ENCODE measurements at places on chromosomes 11 and 22.

- no peak for DNase-seq
Observed at GRCh38 chr11:83990160-83990733, 704.1 kb upstream of the CCDC90B start.

DNA sequence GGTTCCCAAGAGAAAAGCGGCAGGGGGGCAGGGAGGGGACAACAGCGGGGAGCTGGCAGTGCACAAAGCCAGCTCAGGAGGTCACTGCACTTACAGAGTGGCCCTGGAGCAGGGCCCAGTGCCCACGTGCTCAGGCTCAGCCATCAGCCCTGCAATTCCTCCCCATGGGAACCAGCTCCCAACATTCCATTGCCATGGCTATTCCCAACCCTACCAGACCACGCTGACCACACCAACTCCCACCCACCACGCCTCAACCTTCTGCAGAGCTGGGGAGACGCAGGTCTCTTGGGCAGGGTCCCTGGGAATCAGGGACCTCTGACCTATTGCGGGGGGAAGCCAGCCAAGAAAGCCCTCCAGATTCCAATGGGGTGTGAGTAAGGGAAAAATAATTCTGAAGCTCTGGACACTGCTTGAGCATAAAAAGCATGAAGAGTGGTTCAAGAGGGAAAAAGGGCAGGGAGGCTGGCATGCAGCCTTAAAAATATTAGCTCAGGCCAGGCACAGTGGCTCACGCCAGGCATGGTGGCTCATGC is 38.3 kb upstream of the TFIP11 start:
- no peak for DNase-seq

- no peak for DNase-seq
Observed at GRCh38 chr22:24976442-24977218, 24.1 kb downstream of the KIAA1671 start.

DNA sequence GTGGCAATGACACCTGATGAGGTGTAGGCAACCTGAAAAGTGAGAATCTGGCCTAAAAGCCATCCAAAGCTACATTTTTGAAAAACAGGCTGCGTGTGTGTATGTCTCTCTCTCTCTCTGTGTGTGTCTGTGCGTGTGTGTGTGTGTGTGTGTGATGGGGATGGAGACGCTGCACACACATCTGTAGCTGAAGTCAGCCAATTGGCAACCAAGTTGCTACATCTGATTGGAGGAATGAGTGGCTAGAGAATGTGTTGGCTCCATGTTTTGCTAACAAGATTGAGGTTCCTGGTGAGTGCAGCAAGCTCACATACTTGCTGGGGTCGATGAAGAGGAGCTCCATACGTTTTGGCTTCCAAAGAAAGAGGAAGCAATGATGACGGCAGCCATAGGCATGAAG is 311.4 kb upstream of the NCAM1 start:
- no peak for DNase-seq

DNA sequence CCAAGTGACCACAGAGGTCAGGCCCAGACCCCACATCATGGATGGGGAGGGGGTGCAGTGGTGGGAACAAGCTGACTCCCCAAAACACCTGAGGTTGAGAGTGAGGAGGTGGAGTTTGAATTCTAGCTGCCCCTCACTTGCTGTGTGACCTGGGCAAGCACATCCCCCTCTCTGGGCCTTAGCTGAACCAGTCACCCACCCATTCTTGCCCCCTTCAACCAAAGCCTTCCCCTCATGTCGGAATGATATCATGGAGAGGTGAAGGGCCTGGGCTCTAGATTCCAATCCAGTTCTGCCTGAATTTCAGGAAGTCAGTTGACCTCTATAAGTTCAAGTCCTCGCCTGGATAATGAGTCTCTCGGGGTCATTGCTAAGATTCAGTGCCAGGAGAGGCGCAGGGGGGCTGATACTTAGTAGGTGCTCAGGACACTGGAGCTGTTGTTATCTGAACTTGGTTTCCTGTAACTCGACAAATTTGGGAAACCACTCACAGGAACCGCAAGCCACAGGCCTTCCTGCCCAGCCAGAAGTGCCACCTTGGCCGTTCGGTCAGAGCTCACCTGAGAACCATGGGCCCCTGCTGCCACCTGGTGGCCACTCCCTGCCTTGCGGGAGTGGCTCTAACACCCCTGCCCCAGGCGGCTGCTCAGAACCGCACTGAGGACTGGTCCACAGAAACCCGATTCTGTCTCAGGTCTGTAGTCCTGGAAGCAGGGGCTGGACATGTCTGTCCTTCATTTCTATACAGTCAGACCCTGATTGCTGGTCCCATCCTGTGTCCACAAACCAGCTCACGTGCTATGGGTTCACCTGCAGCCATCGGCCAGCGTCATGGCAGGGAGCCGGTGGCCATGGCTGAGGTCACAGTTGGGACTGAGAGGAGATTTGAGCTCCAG is 6.9 kb downstream of the CDC42EP1 start:
- DNase-seq, result no peak

- no peak for DNase-seq
Observed at GRCh38 chr11:16611926-16612565, 126.4 kb upstream of the C11orf58 start.

- DNase-seq, result no peak
Observed at GRCh38 chr11:60995798-60996197, 24.3 kb downstream of the CD6 start.

DNA sequence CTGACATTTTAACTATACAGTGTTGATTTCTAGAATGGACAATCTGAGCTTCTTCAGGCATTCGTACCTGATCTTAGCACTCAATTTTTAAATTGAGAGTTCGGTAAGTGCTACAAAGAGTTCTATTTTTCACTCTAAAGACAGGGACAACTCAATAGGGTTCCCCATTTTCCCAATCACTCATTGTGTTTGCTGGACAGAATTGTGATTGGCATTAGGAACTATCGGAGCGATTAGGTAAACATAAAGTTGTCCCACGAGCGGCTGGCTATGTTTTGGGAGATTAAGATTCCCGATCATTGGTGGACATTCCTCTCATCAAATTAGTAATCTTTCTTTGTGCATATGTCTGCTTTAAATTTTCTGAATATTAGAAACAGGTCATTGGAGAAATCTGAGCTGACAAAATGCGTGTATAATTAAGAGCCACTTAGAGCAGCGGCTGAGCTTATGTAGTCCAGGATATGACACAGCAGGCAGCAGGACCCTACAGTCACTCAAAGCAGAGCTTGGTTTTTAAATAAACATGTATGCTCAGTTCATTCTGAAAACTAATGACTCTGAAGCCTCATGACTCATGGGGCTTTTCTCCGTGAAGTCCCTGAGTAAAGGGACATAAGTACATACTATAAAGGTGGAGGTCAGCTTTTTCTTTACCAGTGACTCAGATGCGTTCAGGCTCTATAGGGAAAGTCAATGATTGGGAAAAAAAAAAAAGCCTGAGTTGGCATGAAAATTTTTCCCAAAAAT is 109.4 kb downstream of the GRIA4 start:
- no peak for DNase-seq

GRCh38 chr22:43260331-43261231 is 73.6 kb upstream of the TTLL12 start:
- DNase-seq, result no peak

DNA sequence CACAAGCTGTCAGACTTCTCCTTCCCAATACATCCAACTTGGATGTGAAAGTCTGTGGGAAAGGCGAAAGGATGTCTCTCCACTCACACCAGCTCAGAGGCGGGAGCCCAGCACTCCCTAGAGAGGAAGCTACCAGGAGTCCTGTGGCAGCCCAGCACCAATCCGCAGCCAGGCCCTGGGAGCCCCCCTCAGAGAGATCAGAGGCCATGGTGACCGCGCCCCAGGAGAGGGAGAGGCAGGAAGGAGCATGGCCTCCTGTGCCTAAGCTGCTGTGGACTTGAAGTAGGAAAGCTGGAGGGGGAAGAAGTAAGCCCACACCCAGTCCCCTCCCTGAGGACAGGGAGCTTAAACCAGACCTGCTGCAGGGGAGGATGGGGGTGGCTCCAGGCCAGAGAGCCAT is 24.4 kb upstream of the IGSF9B start:
- no peak for DNase-seq

- no peak for DNase-seq
Observed at GRCh38 chr22:35150183-35151107, 84.5 kb downstream of the ISX start.

DNA sequence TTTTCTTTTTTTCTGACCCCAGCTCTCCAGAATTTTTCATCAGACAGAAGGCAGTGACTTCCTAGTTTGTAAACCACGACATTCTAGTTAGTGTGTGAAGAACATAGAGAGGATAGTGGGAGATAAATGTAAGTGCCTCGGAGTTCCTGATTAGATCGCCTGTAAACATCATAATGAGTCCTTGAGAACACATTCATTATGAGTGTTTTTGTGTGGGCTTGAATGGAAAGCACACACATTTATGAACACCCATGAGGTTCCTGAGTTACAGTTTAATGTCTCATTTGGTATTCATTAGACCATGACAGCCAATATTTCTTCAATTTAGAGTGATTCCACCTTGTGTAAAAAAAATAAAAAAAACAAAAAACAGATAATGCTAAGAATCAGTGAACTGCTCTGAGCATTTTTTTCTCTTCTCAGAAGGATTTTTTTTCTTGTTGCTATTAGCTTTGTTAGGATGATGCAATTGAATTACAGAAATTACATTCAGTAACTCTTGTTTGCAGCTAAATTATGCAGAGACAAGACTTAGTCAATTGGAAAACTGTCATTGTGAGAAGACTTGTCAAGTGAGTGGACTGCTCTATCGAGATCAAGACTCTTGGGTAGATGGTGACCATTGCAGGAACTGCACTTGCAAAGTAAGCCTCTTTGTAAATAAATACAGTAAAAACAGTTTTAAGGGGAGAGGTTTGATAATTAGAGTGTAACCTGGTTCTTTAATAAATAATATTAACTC is 257.6 kb downstream of the NELL1 start:
- no peak for DNase-seq

DNA sequence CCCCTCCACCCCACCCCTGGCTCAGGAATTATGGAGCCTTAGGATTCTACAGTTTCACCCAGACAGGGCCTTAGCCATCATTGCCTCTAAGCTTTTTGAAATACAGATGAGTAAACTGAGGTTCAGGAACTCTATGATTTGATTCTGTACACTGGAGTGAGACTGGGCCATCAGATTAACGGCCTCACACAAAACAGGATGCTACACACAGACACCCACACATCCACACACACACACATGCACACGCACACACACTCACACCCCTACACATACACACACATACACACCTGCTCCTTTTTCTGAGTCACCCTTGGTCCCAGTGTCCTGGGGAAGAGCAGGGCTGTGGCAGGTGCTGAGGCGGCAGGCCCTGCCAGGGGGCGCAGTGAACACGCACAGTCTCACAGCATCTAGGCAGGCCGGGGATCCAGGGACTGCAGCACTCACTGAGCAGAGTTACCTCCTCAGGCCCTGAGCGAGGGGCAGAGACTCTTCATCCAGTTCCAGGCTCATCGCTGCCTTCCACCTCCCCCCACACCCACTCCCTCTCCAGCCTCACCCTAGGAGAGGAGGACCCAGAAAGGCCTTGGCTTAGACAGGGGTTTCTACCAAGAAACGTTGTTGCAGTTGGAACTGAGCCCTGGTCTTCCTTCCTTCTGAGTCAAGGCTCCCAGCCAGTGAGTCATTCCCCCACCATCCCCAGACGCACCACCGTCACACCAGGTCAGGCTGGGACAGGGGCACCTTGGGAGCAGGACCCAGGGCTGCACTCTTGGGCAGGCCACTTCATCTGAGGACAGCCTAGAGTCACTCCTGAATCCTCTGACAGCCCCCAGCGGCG is 89.8 kb upstream of the PARVA start:
- peak; percentile 91 for DNase-seq

Measured in thoracic aorta (tissue), 2 donors.